Activated naive CD8-positive, alpha-beta T cell treated with anti-CD3 and anti-CD28 coated beads for 36 hours (primary cell): ENCODE measurements at places on chromosomes 4 and X.

DNA sequence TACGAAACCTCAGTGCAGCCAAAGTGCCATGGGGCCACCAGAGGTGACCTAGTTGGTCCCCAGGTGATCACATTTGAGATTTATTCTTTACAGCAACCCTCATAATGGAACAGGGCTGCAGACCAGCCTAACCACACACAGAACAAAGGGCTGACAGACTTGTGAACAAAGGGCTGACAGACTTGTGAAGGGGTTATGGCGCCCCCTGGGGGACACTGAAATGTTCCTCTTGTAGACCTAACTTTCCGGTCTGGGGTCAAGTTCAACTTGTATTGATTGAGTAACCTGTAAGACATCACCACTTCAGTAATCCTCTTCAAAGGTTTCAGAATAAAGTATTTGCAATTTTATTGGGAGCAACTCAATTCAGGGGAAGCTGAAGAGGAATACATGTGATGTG is 175.9 kb upstream of the RPS6KA3 start:
- peak; percentile 74 for DNase-seq

DNA sequence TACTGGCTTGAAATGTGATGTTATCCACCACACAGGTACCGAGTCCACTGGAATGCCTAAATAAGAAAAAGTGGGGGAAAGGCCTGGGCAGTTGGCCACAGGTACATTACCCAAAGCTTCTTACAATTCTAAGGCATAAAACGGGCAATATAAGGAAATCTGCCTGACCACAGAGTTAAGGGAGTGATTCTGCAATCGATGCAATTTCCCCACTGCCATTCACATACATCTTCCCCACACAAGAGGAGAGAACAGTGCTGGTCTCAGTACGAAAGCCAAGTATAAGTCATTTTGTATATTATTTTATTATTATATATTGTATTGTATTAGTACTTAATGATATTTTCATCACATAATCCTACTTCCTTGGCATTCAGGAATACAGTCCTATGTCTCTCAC is 30.6 kb downstream of the RFC1 start:
- DNase-seq = no peak

GRCh38 chr4:29151584-29151983 is 1568.6 kb upstream of the PCDH7 start:
- DNase-seq = no peak

- DNase-seq = no peak
Observed at GRCh38 chr4:60709061-60709460, 491.1 kb upstream of the ADGRL3 start.

DNA sequence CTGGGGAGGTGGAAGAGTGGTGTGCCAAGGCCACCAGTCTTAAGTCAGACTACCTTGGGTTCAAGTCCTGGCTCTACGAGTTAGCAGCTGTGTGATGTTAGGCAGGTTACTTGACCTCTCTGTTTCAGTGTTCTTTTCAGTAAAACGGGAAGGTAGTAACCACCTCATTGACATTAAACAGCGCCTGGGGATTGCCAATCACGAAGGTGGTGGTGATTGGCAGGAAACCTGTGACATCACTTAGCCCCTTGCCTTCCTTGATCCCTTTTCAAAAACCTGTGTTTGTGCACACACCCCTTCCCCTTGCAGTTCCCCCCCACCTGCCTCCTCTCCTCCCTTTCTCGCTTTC is 7.6 kb downstream of the KLF3 start:
- peak; percentile 27 for DNase-seq

DNA sequence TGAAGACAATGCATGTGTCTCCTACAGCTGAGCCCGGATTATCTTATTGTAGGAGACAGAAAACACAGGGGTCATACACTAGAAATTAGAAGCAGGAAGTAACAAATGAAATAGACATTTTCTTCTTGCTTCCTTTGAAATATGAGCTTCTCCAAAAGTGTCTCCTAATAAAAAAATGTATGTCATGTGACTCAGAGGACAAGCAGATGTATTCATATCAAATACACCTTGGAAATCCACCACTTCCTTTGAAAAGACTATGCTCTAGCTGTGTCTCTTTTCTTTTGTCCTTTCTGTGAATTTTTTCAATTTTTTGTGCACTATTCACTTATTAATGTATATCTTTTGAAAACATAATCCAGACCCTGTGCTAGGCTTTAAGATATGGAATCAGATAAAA is 1906.2 kb downstream of the C4orf33 start:
- DNase-seq = no peak

GRCh38 chr4:122785099-122785498 is 41.5 kb upstream of the FGF2 start:
- DNase-seq = no peak

DNA sequence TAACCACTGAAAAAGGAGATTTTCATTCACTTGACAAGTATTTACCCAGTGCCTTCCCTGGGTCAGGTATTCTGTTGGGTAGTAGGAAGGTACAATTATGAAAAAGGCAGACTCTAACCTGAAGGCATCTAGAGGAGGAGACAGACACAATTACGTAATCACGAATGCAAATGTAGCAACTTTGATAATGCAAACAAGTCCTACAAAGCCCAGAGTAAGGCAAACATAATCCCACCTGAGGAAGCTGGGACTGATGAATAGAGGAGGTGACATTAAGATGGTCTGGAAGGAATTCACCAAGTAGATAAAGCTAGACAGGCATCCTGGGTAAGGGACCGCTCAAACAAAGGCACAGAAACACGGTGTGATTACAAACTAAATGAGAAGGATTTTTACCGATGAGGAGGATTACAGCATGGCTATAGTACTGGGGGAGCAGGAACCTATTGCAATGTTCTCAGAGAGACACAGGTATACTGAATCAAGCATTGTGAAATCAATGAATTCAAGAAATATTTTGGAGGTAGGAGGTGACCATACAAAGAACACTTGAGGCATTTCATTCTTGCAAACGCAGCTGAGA is 37.1 kb downstream of the TMEM150C start:
- no peak for DNase-seq
